ENCODE measurements at places on chromosomes 5 and 9. TPM values are rescaled to one million over a fixed set of nuclear protein-coding genes. Genes with fewer than 3 reads are reported as not detected.

ANKDD1B gene
- 0.92 TPM for polyA plus RNA-seq

EPB41L4B gene
- polyA plus RNA-seq, result 0.62 TPM

SMIM33 gene
- not detected for polyA plus RNA-seq

C5orf58 gene
- 0.06 TPM for polyA plus RNA-seq

AFAP1L1 gene
- polyA plus RNA-seq, result 2.6 TPM

ADAMTS12 gene
- polyA plus RNA-seq, result 0.06 TPM

ZNF883 gene
- polyA plus RNA-seq, result 0.92 TPM

MYOZ3 gene
- polyA plus RNA-seq, result 0.24 TPM

LRRC70 gene
- polyA plus RNA-seq, result 1.2 TPM

NAIF1 gene
- 6.9 TPM for polyA plus RNA-seq

SLC36A3 gene
- polyA plus RNA-seq, result not detected
